Activated CD4-positive, alpha-beta T cell treated with anti-CD3 and anti-CD28 coated beads for 36 hours (primary cell): ENCODE measurements at places on chromosomes 12 and 14. TPM values are rescaled to one million over a fixed set of nuclear protein-coding genes. Genes with fewer than 3 reads are reported as not detected.

The ANKS1B gene
- total RNA-seq, result 0.73 TPM

GRCh38 chr12:4293299-4293965 is 19.9 kb downstream of the CCND2 start:
- peak; percentile 73 for DNase-seq

The PLEKHG7 gene
- total RNA-seq, result not detected

The BDKRB2 gene
- not detected for total RNA-seq

DNA sequence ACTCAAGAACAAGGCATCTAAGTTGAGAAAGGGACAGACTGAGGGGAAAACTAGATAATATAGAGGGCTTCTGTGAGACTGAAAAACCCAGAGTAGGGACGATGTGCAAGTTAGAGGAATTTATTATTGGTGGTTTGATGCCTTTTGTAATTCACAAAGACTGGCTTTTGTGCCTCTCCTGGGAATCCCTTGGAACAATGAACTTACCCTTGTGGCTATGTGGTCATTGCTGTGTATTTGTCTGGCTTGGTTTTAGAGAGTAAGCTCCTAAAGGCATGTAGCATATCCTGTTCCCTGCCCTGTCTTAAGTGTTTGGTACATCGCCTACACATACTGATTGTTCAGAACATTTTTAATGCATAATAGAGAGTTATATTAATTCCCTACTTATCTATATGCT is 26.6 kb downstream of the DCN start:
- no peak for DNase-seq

GRCh38 chr14:64278458-64278857 is 15.7 kb downstream of the ESR2 start:
- DNase-seq, result no peak

DNA sequence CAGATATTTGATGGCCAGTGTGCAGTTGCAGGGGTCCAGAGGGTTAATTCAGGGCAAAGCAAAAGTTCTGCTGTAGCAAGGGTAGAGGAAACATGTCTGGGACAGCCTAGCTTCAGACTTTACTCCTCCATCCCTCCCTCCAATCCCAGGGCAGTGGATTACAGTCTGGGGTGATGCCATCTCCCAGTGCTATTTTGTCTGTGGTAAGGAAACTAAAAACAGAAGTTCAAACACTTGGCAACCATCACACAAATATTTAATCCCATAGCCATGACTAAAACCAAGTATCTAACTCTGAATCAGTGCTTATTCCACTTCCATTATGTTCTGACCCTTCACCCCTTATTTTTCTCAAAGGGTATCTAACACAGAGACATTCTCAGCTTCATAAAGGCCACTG is 61.8 kb downstream of the PIK3C2G start:
- no peak for DNase-seq

GRCh38 chr12:62021808-62022207 is 238.4 kb upstream of the USP15 start:
- no peak for DNase-seq

The NEMF gene
- total RNA-seq, result 62.4 TPM

- DNase-seq, result no peak
These were observed 45.5 kb upstream of the SELPLG start for GRCh38 chr12:108679106-108679681.

The HOXC5 gene
- total RNA-seq, result not detected

DNA sequence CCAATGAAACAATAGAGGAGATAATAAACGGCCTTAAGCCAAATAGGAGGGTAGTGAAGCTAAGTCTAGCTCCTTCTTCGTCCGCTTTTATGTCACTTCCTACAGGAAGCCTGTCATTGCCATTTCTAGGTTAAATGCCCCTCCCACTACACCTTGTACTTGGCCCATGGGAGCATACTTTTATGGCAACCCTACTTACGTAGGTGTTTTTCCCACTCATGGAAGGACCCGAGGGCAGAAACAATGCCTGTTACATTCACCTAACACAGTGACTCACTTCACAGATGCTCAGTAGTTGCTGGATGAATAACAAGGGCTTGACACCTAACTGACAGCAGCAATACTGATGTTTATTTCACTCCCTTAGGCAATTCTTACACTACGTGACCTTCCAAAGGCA is 44.5 kb downstream of the ALKBH1 start:
- no peak for DNase-seq

- peak; percentile 48 for DNase-seq
These were observed 17.7 kb upstream of the HNF1A start for GRCh38 chr12:120960657-120961056.

- DNase-seq, result no peak
These were observed 63.7 kb upstream of the ZFP36L1 start for GRCh38 chr14:68856572-68856971.

- no peak for DNase-seq
These were observed 10.8 kb downstream of the PITPNM2 start for GRCh38 chr12:123139926-123140675.

DNA sequence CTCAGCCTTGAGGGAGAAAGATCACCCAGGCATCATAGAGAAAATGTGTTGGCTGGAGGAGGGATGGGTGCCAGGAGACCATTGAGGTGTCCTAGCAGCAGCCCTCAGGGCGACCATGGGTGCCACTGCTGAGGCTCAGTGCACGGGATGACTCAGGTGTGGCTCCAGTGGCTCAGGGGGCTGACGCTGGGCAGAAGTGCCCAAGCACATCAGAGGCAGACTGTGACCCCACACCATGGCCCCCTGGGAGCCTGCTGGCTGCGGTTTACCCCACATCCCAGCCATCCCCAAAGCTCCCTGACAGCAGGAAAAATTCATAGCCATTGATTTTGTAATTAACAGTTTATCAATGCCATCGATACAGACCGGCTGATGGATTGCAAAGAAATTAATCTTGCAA is 120.7 kb downstream of the ESRRB start:
- no peak for DNase-seq

The IL31 gene
- 2.1 TPM for total RNA-seq

The HHIPL1 gene
- 0.07 TPM for total RNA-seq

- DNase-seq, result no peak
These were observed 113.8 kb downstream of the EGLN3 start for GRCh38 chr14:33836900-33837577.

DNA sequence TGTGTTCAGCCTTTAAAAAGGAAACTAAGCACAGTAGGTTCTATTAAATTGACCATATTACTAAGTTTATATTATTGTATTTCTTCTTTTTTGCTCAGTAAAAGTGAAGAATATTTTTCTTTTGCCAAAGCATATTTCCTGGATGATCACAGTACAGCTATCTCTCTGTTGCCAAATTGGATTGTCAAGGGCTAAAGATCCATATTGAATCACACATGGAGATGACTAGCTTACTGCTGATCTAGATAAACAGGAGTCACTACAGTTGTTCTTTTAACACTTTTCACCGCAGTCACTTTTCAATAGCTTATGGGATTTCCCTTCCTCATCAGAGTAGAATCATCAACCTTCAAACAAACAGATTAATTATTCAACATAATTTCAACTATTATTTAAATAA is 78.6 kb downstream of the LRRC9 start:
- no peak for DNase-seq

DNA sequence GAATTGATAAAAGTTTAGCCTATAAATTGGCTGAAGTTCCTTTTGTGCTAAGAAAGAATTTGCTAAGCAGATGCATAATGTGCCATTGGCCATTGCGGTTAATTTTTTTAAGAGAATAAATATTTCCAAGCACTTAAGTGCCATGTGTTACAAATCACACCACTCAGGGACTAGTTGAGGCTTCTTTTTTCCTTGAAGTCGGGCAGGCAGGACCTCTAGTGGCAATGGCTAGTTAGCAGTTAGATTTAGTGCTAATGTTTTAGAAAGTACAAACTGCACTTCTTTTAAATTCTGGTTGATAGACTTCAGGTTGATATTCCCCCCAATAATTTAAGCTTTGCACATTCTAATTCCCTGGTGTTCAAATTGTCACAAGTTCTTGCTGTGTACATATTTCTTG is 294.3 kb downstream of the APAF1 start:
- peak; percentile 23 for DNase-seq

DNA sequence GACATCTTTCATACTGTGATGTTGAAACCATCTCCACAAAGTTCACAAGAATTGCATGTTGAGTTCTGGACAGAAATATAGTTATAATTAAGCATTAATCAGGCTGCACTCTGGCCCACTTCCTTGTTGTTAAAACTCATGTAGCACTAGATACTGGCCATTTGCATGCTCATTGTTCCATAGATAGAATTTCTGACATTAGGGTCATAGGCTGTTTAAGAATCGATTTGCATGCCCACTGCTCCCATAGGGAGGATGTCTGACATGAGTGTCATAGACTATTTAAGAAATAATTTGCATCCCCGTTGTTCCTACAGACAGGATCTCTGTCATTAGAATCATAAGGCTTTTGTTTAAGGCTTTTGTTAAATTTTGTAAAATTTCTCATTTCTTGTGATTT is 50.2 kb downstream of the MYF5 start:
- no peak for DNase-seq

GRCh38 chr12:24307153-24307552 is 357.7 kb upstream of the SOX5 start:
- no peak for DNase-seq

DNA sequence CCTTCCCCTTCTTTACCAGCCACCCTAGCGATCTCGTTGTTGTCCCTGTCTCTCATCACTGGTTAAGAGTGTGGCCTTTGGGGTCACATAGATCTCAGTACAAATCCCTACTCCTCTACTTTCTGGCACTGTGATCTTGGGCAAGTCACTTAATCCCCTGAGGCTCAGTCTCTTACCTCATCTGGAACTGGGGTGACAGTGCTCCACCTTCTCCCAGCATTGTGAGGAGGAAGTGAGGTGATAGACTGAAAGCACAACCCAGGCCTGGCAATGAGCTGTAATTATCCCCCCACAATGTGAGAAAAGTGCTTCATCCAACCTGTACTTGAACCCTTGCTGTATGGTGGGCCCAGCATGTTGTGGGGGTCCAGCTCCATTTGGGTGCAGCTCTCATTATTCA is 48.0 kb downstream of the IRAK3 start:
- DNase-seq, result no peak

The SLCO1A2 gene
- total RNA-seq, result not detected

GRCh38 chr12:9731797-9732196 is 1.1 kb downstream of the CLECL1 start:
- no peak for DNase-seq

DNA sequence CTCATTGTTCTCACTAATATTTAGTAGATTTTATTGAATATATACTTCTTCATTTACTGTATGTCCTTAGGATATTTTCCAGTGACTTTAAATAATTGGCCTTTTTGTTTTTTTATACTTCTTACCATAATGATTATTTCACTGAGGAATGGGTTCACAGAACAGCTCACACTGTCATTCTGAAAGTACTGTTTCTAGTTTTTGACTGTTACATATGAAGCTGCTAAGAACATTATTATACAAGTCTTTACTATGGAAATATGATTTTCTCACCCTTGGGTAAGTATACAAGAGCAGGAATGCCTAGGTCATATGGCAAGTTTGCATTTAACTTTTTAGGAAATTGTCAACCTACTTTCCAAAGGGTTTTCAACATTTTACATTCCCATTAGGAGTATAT is 343.1 kb downstream of the CCER1 start:
- DNase-seq, result no peak
